ENCODE measurements at places on chromosomes 12 and 14. TPM values are rescaled to one million over a fixed set of nuclear protein-coding genes. Genes with fewer than 3 reads are reported as not detected.

The BDKRB1 gene
- polyA plus RNA-seq = 0.24 TPM

The KLRB1 gene
- polyA plus RNA-seq = 3.0 TPM

GRCh38 chr12:130768120-130768519, 52.0 kb upstream of the RIMBP2 start:
- DNase-seq = no peak

- DNase-seq = no peak
Measured at GRCh38 chr14:94099006-94099405, 11.5 kb upstream of the IFI27 start.

DNA sequence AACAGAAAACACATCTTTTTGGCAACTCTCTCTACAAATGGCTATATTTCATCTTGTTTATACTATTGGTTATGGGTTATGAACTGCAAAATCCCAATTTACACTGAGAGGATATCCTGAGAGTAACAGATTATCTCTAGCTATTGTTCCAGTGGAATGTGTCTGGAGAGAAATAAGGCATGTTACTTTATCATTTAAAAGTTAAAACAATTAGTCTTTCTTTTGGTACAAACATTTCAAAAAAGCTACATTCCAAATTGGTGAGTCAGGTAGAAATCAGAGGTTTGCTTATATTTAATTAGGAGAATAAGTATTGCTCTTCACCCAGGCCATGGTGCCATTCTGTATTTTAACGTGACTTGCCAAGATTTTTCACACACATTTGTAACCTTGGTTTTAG, 411.6 kb downstream of the CCER1 start:
- DNase-seq = peak; percentile 4

GRCh38 chr12:87656311-87656710, 372.9 kb downstream of the C12orf50 start:
- DNase-seq = no peak

DNA sequence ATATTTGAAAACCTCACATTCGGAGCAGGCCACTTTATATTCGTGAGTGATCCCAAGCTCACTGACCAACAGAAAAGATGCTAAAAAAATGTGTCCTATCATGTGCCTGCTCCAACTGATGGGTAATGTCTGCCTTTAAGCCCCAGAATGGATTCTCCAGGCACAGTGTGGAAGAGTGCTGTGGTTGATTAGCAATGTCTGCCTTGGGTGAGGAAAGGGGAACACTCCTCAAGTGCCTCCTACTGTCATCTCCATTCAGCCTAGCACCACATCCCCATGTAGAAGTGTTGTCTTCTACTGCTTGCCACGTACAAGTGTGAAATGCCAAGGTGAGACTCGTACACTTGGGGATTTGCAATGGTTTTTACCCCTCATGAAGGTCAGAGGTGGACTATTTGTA, 199.3 kb downstream of the SLC41A2 start:
- DNase-seq = no peak

GRCh38 chr12:51378749-51379148, 12.5 kb downstream of the GALNT6 start:
- DNase-seq = no peak

- DNase-seq = no peak
Measured at GRCh38 chr12:109925185-109925840, 25.2 kb downstream of the TCHP start.

GRCh38 chr12:126191949-126192348, 1126.7 kb downstream of the AACS start:
- DNase-seq = no peak

Measured in right lung (tissue), 10 donors.